Right atrium auricular region (tissue), 2 donors: ENCODE measurements at places on chromosomes 7 and 10.

DNA sequence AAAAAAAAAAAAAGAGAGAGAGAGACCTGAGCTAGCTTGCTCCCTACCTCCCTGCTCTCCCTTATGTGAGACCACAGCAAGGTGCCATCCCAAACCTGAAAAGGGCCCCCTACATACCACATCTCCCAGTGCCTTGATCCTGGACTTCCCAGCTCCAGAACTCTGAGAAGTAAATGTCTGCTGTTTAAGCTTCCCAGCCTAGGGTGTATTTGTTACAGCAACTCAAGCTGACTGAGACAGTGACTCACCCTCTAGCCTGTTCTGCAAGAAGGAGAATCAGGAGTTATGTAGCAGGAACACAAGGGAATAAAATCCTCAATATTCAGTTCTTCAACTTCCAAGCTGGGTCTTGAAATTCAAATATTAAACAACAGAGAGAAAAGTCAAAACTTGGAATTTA is 52.1 kb upstream of the TMEM72 start:
- peak; percentile 9 for DNase-seq

GRCh38 chr10:62652564-62652963 is 152.0 kb upstream of the ADO start:
- DNase-seq = no peak

GRCh38 chr7:128206017-128206746 is 34.9 kb upstream of the LEP start:
- no peak for DNase-seq

DNA sequence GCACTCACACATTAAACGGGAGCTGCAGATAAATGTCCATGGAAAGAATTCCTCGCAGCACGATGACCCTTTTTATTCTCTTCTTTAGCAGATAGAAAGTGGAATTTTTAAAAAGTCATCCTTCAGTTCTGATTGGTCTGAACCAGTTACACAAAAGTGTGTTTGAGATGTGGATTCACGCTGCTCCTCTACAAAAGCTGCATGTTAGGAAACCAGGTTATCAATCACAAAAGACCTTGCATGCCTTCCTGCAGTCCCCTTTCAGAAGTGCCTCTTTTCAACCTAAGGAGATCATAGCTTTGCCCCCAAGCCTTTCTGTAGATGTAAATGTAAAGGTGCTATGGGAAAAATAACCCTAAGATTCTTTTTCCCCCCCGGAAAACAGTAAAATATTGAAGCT is 299.7 kb downstream of the PLXDC2 start:
- no peak for DNase-seq
